ENCODE measurements at places on chromosomes 5 and 9.
A peak's percentile ranks its signal among the peaks of the same experiment; 100 is the strongest.

- no peak overlapping the region for H3K4me3 ChIP-seq
- H3K4me1 ChIP-seq = peaks cover 12% of the 10 kb centered on the region
- DNase-seq = no peak
- no peaks in the 10 kb centered on the region for H3K27me3 ChIP-seq
These were observed 200.2 kb upstream of the TARS1 start for GRCh38 chr5:33240558-33240957.

DNA sequence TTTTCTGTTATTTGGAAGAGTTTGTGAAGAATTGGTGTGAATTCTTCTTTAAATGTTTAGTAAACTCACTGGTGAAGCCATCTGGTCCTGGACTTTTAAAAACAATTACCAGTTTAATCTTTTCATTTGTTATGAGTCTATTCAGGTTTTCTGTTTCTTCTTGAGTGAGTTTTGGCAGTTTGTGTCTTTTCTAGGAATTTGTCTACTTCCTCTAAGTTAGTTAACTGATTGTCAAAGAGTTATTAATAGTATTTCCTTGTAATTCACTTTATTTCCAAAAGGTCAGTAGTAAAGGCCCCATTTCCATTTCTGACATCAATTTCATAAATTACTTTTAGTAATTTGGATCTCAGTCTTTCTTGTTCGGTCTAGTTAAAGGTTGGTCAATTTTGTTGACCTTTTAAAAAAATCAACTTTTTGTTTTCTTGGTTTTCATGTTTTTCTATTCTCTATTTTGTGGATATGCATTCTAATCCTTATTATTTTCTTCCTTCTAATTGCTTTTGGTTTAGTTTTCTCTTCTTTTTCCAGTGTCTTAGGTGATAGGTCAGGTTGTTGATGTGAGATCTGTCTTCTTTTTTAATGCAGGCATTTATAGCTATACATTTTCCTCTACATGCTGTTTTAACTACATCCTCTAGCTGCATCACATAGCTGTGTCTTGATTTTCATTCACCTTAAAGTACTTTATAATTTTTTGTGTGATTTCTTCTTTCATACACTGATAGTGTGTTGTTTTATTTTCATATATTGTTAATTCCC is 7.3 kb upstream of the SMIM3 start:
- DNase-seq = no peak
- H3K36me3 ChIP-seq = no peaks in the 10 kb centered on the region
- no peak overlapping the region for H3K27ac ChIP-seq
- no peaks in the 10 kb centered on the region for H3K27me3 ChIP-seq
- peaks cover 12% of the 10 kb centered on the region for H3K4me1 ChIP-seq

DNA sequence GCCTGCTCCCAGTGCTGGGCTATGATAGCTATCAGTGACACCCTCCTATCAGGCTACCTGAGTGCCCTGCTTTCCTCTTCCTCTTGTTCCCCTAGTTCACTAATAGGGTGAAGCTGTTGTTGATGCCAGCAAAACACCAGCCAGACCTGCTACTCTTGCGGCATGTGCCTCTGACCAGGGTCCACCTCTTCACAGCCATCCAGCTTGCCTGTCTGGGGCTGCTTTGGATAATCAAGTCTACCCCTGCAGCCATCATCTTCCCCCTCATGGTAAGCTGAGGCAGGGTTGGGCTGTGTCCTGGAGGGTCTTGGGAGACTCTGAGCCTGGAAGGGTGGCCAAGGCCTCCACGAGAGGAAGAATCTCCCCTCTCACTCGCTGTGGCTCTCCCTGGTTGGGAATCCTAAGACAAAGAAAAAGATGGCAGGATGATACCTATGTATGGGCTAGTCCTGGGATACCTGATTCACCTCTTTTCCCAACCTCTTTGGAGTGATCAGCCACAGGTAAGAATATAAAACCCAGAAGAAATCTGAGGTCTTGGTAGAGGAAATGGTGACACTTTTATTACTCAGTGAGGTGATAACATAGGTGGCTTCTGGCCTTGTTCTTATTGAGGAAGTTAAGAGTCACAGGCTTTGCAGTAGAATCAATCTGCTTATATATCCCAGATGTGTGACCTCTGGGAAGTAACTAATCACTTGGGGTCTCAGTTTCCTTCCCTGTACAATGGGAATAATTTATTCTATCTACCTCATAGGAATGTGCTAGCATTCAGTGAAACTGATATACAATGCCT is 11.6 kb downstream of the SLC4A9 start:
- DNase-seq = no peak
- H3K4me1 ChIP-seq = peaks cover 4% of the 10 kb centered on the region
- H3K27me3 ChIP-seq = no peaks in the 10 kb centered on the region
- H3K36me3 ChIP-seq = no peaks in the 10 kb centered on the region

- no peak overlapping the region for H3K4me3 ChIP-seq
- no peak overlapping the region for H3K27ac ChIP-seq
- peaks cover 18% of the 10 kb centered on the region for H3K4me1 ChIP-seq
- DNase-seq = no peak
These were observed 139.4 kb upstream of the IL12B start for GRCh38 chr5:159469496-159470372.

DNA sequence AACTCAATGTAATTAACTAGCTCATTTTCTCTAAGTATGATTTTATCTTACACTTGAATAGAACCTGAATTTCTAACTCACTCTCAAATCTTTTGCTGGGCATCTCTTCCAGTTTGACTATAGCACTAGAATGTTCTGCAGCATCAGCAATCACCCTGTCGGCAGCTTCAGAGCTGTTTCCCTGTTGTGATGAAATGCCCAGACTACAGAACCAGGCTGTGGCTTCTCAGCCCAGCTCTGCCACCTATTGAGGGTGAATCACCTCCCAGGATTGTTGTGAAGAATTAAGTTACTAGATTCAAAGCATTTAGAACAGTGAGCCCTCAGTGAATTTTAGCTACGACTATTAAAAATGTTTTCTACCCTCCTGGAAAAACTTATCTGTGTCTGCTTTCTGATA is 90.4 kb upstream of the ANKRD55 start:
- no peak for DNase-seq
- H3K36me3 ChIP-seq = no peaks in the 10 kb centered on the region
- peaks cover 84% of the 10 kb centered on the region for H3K4me1 ChIP-seq
- H3K27me3 ChIP-seq = no peaks in the 10 kb centered on the region
- H3K27ac ChIP-seq = peak overlapping the region; percentile 50

- H3K27ac ChIP-seq = no peak overlapping the region
- no peak for DNase-seq
- H3K4me1 ChIP-seq = peaks cover 9% of the 10 kb centered on the region
These were observed 55.2 kb upstream of the AFAP1L1 start for GRCh38 chr5:149216496-149216895.

DNA sequence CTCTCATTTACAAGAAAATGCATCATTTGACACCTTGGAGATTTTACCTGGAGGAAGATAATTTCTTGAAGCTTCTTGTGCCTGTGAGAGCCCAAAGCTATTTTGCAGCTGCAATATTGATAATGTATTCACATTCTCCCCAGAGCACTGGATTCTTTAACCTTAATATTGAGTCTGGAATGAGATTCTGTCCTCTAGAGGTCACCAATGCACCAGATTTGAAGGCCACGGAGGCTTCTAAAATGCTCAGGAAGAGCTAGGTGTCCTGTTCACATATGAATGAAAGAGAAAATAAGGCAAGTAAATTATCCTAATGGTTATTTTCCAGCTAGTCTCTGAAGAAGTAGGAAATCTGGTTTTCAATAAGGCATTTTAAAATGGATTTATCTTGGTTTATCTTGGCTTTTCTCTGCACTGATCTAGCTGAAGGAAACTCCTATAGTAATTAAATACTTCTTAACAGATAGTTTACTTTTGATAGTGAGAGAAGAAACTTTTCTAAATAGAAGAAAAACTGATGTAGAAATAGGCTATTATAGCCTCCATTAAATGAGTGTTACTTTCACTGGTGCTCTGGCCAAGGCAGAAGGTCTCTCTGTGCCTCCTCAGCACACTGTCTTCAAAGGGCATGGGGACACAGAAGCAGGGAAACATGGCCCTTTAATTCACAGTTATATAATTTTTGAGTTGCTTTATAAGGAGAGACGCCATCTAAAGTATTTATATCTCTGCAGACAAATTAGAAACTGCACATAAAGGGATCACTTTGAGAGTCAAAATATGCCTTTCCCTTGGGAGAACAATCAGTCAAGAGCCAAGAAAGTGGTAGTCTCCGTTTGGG is 297.0 kb upstream of the ACTBL2 start:
- no peak for DNase-seq
- H3K4me1 ChIP-seq = no peaks in the 10 kb centered on the region
- H3K36me3 ChIP-seq = no peaks in the 10 kb centered on the region
- no peak overlapping the region for H3K27ac ChIP-seq
- H3K4me3 ChIP-seq = no peak overlapping the region

DNA sequence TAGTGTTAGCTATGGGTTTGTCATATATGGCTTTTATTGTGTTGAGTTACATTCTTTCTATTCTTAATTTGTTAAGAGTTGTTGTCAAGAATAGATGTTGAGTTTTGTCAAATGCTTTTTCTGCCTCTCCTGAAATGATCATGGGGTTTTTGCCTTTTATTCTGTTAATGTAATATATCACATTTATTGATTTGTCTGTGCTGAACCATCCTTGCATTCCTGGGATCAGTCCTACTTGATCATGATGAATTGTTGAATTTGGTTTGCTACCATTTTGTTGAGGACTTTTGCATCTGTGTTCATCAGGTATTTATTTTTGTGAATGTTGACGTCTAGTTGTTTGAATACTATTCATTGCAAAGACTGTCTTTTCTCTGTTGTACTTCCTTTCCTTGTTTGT is 23.9 kb downstream of the RIC1 start:
- no peaks in the 10 kb centered on the region for H3K27me3 ChIP-seq
- H3K4me1 ChIP-seq = peaks cover 25% of the 10 kb centered on the region
- no peak for DNase-seq
- H3K27ac ChIP-seq = no peak overlapping the region
- H3K36me3 ChIP-seq = peaks cover 68% of the 10 kb centered on the region

Measured in activated T-cell treated with anti-CD3 and anti-CD28 coated beads, Interleukin-2, amount 50 U/mL, for 24 hours (primary cell).